ENCODE measurements at places on chromosomes 13 and 19.

DNA sequence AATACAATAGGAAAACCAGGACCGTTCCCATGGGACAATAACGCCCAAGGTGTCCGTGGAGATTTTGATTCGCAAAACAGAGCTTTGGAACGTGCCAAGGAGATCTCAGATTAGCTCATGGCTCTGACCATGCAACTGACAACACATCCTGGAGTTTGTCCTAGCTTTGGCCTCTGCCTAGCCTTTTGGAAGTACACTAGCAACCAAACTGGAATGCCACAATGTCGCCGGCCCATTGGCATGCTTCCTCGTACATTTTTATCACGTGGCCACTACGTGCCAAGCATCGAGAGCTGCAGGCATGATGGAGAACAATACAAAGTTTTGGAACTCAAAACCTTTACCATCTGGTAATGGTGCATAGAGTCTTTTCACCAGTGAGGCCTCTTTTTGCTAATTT is 256.5 kb downstream of the DCLK1 start:
- DNase-seq = no peak
- no peaks in the 10 kb centered on the region for H3K4me1 ChIP-seq
- no peak overlapping the region for H3K4me3 ChIP-seq
- H3K27ac ChIP-seq = no peak overlapping the region
- no peaks in the 10 kb centered on the region for H3K27me3 ChIP-seq
- H3K36me3 ChIP-seq = no peaks in the 10 kb centered on the region

GRCh38 chr19:21492947-21493906 is 12.2 kb upstream of the ZNF429 start:
- no peak for DNase-seq
- no peak overlapping the region for H3K4me3 ChIP-seq
- no peak overlapping the region for H3K27ac ChIP-seq
- no peaks in the 10 kb centered on the region for H3K27me3 ChIP-seq

- H3K4me1 ChIP-seq = peaks cover 6% of the 10 kb centered on the region
- H3K27ac ChIP-seq = no peak overlapping the region
- no peaks in the 10 kb centered on the region for H3K36me3 ChIP-seq
- no peak overlapping the region for H3K4me3 ChIP-seq
These were observed 9.7 kb upstream of the LYPD3 start for GRCh38 chr19:43474986-43475705.

- no peaks in the 10 kb centered on the region for H3K36me3 ChIP-seq
- H3K27me3 ChIP-seq = no peaks in the 10 kb centered on the region
- H3K4me1 ChIP-seq = no peaks in the 10 kb centered on the region
- DNase-seq = peak; percentile 68
These were observed 151.1 kb downstream of the LHFPL6 start for GRCh38 chr13:39451860-39452301.
